ENCODE measurements at places on chromosomes 5 and 9.

- peak; percentile 66 for DNase-seq
Measured at GRCh38 chr5:3590161-3590966, 5.3 kb upstream of the IRX1 start.

GRCh38 chr9:12272471-12273120 lies 420.6 kb upstream of the TYRP1 start:
- DNase-seq: no peak

DNA sequence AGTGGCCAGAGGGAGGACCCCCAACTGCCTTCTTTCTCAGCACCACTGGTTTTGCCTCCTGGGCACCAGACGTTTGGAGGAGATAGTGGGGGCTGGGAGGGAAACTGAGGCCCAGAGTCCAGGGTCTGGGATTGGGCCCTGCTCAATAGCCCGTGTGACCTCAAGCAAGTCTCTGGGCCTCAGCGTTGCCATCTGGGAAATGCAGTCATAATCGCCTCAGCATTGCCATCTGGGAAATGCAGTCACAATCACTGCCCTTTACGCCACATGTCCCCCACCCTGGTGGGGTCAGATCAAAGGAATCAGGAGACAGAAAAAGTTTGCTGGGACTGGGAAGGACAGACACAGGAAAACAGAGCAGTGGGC lies 1.6 kb downstream of the SH2D3C start:
- DNase-seq: no peak

GRCh38 chr5:132608107-132608506 lies 49.9 kb upstream of the IL13 start:
- no peak for DNase-seq

DNA sequence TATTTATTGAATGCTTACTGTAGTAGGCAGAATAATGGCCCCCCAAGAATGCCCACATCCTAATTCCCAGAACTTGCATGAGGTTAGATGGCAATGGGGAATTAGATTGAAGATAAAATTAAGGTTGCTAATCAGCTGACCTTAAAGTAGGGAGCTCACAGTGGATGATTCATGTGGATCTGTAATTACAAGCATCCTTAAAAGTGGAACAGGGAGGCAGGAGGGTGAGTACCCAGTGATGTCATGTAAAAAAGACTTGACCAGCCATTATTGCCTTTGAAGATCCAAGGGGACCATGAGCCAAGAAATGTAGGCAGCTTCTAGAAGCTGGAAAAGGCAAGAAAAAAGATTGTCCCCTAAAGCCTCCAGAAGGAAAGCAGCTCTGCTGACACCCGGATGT lies 71.4 kb downstream of the GABBR2 start:
- no peak for DNase-seq

DNA sequence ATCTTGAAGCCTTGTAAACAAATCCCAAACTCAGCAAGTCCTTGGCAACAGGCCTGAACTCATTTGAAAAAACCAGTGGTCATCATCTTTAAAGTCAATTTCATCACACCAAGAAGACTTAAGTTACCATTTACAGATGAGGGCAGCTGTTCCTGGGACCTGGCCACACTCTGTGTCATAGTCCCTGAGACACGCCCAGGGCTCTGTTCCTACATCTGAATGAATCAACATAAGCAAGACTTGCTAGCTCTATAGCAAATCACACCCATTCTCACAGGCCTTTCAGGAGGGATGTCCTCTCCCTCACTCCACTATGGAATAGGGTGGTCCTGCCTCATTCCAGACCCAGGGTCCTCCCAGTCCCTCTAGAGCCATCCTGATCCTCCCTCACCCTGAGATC lies 142.8 kb downstream of the NSG2 start:
- DNase-seq: peak; percentile 13

- DNase-seq: peak; percentile 82
Measured at GRCh38 chr5:80141147-80141671, 106.1 kb downstream of the THBS4 start.

DNA sequence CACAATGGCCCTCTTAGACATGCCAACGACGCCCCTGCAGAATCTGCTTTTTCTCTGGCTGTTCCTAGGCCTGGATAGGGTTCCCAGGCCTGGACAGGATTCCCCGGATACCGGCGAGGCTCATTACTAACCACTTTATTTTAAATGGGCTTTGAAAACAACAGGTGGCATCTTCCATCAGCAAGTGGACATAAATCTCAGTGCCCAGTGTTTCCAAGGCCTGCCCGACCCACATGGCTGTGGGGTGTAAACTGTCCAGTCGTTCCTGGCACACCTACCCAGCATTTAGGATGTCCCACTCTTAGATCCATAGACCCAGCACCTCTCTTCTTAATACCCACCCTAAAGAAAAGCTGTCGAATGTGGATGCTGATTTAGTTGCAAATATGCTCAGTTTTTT lies 896 bp downstream of the CMBL start:
- no peak for DNase-seq

DNA sequence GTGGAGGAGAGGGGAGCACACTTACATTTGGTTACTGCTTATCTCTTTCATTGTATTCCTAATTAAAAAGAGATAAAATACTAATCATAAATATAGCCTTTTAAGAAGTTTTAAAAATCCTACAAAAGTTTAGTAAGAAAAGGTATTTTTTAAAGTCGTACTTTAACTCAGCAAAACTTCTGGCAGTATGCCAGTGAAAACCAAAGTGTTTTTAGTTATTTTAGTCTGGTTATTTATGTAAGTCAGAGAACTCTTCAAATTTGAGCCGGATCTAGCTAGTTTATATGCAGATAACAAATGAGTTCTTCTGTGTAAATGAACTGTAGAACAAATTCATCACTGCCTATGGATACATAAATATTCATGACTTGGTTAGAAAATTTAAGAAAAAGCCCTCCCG lies 36.5 kb upstream of the ANKDD1B start:
- DNase-seq: no peak

DNA sequence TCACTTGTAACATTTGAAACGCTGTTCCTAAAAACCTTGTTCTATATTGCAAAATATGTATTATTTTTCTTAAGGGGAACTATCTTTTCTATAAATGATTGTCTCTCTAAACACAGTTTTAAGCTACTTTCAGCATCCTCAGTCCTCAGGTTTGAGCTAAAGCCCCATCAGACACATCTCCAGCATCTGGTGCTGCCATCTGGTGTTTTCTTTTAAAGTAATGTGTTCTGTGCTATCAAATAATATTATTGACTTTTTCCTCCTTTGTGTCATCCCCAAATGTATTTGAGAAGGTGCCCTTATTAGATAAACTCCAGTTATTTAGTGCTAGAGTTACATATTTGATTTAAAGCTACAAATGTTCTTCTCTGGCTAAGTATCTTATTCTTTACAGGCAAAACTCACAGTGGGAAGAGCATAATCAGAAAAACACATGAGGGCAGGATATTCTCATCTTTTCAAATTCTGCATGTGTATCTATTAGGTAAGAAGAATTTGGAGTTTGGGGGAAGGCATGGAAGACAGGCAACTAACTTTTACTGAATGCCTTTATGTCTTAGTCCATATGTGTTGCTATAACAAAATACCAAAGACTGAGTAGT lies 27.5 kb downstream of the ZNF474 start:
- no peak for DNase-seq

DNA sequence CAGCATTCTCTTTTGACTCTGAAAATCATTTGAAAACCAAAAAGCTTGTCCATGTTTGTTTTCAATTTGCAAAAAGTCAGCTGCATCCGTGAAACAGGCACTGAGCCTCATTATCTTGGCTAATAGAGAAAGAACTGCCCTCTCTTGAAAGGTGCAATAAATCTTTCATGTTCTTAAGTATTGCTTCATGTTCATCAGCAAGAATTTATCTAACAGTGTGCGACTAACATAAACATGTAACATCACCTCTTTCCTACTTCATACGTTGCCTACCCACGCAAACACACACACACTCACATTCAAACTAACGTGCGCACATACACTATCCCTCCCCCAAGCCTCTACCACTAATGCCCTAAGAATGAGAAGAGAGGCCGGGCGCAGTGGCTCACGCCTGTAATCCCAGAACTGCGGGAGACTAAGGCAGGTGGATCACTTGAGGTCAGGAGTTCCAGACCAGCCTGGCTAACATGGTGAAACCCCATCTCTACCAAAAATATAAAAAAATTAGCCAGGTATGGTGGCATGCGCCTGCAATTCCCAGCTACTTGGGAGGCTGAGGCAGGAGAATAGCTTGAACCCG lies 629.7 kb upstream of the ZNF608 start:
- no peak for DNase-seq

DNA sequence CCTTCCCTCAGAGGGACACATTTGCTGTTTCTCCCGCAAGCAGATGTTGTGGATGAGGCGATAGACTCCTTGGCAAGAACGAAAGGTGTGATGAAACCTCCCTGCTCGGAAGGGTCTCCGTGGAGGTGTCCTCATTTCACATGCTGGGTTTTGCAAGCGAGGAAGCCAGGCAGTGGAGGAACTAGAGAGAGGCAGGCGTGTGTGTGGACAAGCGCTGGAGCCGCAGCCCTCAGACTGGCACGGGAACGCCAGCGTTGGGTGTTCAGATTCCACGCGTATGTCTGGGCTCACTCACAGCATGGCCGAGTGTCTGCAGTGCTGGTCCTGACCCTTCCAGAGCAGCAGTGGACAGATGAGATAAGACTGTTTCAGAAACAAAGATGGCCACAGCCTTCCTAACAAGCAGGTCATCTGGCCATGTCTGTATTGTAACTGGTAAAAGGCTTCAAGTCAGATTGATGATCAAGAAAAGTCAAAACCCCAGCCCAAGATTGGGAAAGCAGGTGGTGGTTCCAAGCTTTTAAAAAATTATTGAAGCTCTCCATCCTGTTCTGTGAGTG lies 35.0 kb upstream of the NCS1 start:
- peak; percentile 55 for DNase-seq

DNA sequence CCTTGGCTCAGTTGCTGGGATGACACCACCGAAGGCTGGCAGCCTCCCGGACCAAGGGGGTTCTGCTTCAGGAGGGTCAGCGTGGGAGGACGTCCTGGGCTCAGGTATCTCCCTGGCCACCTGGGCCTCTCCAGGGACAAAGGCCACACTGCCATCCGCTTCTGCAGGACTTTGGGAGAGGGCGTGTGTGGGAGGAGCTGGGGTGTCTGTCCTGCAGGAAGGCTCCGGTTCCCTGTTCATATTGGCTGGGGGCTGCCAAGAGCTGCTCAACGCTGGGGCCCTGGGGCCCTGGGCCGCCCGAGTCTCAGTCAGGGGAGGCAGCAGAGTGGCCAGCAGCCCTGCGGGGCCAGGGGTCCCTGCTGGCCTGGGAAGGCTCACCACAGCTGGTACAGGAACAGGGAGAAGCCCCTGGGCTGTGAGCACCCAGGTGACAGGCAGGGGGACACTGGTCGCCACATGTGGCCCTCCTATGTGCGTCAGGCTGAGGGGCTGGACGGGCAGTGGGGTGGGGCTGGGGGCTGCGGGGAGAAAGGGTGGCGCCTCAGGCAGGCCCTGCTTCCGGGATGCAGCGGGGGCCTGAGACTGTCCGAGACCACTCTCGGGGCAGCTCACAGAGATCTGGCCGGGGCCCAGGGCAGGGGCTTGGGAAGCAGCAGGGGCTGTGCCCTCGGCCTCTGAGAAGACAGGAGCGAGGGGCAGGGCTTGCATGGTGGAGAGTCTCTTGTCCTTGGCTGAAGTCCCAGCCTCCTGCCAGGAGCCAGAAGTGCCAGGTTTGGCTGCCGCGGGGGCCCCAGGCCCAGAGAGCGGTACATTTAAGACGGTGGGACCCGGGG lies 4.9 kb upstream of the CARD9 start:
- no peak for DNase-seq

DNA sequence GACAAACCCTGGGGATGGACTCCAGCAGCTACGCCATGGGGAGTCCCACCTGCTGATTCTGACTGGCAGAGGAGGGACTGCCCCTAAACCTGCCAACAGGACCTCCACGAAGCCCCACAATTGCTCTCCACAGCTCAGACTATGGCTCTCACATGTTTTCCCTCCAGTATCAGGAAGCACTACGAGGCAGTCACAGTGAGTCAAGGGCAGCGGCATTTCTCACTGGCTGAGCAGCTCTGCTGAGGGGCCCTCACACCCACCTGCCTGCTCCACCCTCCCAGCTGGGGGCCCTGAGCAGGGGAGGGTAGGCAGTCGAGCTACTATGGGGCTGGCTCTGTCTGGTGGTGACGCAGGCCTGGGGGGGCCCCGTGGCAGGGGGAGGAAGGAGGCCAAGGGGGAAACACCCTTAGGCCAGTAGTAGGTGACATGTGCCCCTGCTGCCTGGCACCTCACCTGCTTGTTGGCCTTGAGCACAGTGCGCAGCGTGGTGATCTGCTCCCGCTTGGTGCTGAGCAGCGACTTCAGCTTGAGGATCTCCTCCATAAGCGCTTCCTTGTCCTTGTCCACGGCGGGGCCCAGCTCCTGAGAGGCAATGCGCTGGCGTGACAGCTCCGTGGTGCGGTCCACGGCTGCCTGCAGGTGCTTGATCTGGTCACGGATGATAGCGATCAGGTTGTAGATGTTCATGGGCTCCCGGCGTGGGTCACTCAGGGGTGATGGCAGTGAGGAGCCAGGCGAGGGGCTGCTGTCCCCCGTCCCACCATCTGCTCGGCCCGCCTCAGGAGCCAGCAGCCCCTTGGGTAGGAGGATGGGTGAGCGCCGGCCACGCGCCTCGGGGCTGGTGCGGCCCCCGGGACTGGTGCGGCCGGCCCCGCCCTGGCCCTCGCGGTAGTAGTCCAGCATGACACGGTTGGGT lies 46.3 kb downstream of the BICD2 start:
- peak; percentile 38 for DNase-seq

DNA sequence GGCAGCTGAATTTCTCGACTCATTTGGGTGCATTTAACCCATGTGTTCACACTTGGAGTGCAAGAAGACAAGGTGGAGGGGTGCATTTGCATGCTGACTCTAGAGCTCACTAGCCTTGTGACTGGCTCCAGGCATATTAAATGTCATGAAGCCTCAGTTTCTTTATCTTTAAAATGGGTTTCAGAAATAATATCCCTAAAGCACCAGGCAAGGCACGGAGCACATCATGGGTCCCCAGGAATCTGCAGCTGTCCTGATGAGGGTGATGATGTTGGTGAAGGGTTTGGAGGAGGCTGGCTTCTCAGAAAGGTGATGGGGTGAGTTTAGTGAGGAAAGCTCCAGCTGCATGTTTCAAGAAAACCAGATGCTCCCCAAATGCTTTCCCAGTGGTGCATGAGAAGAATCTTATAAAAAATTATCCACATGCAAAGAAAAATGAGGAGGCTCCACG lies 14.8 kb downstream of the STC2 start:
- no peak for DNase-seq

- peak; percentile 76 for DNase-seq
Measured at GRCh38 chr5:178356431-178356872, 123.8 kb upstream of the PHYKPL start.

DNA sequence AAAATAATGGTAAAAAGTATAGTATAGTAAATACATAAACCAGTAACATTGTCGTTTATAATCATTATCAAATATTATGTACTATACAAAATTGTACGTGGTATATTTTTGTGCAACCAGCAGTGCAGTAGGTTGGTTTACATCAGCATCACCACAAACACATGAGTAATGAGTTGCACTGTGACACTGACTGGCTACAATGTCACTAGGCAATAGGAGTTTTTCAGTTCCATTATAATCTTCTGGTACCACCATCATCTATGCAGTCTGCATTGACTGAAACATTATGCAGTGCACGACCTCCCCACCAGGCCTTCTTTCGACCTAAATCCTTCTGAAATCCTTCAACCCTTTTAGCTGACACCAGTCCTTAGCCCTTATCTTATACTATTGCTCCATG lies 105.8 kb downstream of the SREK1 start:
- DNase-seq: no peak

- DNase-seq: no peak
Measured at GRCh38 chr9:129701549-129701948, 36.1 kb downstream of the PRRX2 start.

GRCh38 chr9:70352802-70353201 lies 61.7 kb downstream of the KLF9 start:
- DNase-seq: no peak

GRCh38 chr5:172616730-172617129 lies 24.3 kb upstream of the NEURL1B start:
- no peak for DNase-seq

Measured in endodermal cell (in vitro differentiated cells).